LNCaP clone FGC (cell line): ENCODE measurements at places on chromosomes 12 and 14.

GRCh38 chr14:95037273-95037672, 120.1 kb downstream of the DICER1 start:
- DNase-seq, result no peak

GRCh38 chr14:103133210-103134140, 10.2 kb downstream of the TNFAIP2 start:
- no peak for DNase-seq

DNA sequence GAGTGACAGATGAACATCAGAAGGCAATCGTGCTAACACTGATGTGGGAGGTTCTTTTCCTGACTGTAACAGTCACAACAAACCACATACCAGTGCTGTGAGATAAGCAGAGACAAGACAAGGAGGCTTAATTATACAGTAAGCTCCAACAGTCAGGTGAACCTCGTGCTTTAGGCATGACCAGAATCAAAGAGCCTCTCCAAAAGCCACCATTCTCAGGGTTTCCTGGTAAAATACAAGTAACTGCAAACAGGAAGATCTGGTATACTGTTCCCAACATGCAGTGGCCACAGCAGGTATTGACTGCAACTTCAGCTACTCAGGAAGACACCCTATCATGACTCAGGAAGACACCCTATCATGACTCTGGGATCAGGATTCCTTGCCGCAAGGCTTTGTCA, 47.3 kb upstream of the GTF2A1 start:
- no peak for DNase-seq

- DNase-seq, result no peak
Measured at GRCh38 chr14:96584199-96584906, 82.2 kb downstream of the PAPOLA start.

DNA sequence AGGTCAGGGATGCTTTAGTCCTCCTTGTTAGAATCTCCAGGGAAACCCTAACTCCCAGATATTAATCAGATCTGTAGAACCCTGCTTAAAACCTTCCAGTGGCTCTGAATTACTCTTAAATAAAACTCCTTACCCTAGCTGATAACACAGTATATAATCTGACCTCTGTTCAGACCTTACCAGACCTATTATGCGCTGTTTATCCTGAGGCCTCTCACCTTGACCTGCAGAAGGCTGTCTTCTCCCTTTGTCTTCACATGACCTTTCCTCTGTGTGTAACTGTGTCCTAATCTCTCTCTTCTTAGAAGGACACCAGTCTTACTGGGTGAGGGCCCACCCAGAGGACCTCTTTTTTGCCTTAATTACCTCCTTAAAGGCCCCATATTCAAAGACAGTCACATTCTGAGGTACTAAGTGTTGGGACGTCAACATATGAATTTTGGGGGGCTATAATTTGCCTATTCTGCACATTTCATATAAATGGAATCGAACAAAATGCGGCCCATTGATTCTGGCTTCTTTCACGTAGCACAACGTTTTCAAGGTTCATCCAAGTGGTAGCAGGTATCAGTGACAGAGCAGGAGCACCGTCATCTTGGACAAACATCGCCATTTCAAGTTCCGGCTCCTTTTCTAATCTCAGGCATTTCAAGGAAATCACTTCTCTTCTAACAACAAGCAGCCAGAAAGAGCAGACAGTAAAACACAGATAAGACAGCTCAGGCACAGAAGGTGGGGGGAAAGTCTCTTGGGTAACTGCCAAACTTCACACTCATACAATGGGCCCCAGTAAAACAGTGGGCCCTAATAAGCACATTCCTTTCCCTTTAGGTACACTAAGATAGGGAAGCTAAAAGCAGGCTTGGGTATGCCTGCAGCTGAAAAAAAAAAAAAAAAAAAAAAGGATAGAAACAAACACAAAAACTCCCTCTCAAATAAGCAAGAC, 200.2 kb upstream of the NUDT4 start:
- DNase-seq, result no peak

- no peak for DNase-seq
Measured at GRCh38 chr12:55847603-55848291, 5.0 kb upstream of the MMP19 start.

GRCh38 chr14:39582028-39582654, 149.9 kb upstream of the FBXO33 start:
- DNase-seq, result no peak

GRCh38 chr14:58484176-58484575, 56.7 kb downstream of the KIAA0586 start:
- DNase-seq, result no peak

DNA sequence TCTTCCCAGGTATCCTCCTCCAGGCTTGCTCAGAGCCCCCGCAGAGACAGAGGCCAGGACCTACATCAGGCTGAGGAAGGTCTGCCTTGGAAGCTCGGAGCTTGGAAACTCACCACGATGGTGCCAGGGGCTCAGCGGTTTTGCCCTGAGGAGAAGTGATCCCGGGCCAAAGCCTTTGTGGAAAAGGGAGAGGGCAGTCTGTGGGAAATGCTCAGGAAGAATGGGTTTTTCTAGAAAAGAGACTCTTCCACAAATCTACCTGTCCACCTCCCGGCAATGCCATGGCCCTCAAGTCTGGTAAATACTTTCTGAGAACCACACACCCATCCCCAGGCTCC, 8.0 kb downstream of the KRT2 start:
- DNase-seq, result no peak

- DNase-seq, result no peak
Measured at GRCh38 chr12:9900930-9901329, 19.6 kb downstream of the KLRF2 start.

DNA sequence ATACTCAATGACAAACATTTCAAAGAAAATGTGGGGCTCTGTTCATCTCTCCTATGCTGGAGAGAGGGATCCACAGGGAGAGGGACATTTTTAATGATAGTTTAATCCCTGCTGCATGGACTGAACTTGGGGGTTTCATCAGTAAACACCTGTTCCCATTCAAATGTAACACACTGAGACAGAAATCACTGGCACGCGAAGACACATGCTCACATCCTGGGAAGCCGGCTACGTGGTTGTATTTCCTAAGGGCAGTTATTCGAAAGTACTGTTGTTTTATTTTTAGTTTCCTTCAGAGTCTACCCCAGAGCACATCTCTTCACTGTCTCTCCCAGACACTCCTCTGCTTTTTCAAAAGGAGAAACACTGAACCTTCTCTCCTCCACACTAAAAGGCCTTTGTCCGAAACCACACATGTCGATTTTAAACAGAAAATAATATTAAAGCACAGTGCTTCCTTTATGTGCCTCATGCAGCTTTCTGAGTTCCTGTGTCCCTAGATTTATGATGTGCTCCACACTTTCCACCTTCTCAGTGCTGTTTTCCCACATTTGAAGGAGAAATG, 52.8 kb downstream of the PTHLH start:
- no peak for DNase-seq

DNA sequence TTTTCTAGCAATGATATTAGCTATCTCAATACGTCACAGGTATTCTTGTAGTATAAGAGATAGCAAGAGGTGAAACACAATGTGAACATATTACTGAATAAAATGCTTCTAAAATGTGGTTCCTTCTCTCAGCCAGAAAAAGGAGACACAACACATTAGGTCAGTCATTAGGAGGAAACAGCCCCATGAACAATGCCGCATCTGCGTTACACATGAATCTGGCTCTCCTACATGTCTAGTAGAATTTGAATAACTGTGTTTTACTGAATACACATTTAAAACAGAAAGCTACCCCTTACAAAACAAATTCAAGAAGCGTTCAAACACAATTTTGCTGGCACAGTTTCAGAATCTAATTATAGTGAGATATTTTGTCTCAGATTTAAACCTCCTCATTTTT, 51.6 kb downstream of the EFCAB11 start:
- no peak for DNase-seq

DNA sequence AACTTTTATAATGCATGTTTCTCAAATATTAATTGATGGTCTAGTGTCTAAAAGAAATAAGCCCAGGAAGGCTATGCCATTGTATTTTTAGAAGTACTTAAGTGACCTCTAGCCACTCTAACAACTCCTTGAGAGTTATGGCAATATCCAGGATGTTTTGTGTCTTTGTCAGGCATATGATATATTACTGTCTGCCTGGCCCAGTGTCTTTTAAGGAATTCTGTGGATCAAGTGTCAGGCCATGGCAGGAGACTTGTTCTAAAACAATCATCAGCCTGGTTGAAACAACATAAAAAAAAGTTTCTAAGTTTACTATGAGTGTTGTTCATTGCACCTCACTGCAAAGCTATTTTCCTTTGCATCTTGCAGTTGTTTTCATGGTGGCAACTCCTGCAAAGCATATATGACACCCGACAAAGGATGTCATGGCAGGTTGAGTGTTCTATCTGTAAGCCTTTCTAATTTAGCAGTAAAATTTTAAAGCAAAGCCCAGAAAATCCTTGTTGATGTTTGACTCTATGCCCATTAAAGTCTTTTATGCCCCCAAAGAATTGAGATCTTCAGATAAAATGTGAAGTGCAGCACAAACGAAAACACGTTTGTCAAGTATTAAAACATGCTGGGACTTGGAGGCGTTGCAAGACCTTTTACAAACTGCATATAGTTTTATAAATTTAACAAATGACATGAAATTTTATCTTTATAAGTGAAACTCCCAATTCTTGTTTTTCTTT, 89.5 kb upstream of the SLC38A2 start:
- no peak for DNase-seq

DNA sequence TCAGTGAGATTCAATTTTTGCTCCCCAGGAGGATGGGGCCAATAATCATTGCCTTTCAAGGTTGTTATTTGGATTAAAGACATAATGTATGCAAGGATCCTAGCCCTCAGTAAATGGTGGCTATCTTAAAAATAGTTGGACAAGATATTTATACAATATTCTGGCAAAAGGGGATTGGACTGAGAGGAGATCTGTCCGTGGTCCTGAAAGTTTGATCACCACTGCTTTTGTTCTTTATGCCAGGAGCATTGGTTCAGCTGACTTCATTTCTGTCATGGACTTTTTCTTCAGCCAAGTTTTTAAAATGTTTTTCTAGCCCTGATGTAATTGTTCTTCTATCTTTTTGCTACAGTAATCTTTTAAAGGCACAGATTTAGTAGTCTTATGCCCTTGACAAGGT, 70.2 kb upstream of the TCL1A start:
- peak; percentile 33 for DNase-seq

GRCh38 chr12:20210621-20211215, 157.6 kb upstream of the PDE3A start:
- DNase-seq, result no peak
